Mesenchymal stem cell (in vitro differentiated cells and primary cell): ENCODE measurements at places on chromosomes 16 and 17.
A peak's percentile ranks its signal among the peaks of the same experiment; 100 is the strongest.

GRCh38 chr16:12449374-12449773 is 354.3 kb downstream of the CPPED1 start:
- H3K4me3 ChIP-seq, result no peak overlapping the region
- no peaks in the 10 kb centered on the region for H3K4me1 ChIP-seq
- no peaks in the 10 kb centered on the region for H3K27me3 ChIP-seq
- H3K36me3 ChIP-seq, result no peaks in the 10 kb centered on the region
- no peak overlapping the region for H3K27ac ChIP-seq

DNA sequence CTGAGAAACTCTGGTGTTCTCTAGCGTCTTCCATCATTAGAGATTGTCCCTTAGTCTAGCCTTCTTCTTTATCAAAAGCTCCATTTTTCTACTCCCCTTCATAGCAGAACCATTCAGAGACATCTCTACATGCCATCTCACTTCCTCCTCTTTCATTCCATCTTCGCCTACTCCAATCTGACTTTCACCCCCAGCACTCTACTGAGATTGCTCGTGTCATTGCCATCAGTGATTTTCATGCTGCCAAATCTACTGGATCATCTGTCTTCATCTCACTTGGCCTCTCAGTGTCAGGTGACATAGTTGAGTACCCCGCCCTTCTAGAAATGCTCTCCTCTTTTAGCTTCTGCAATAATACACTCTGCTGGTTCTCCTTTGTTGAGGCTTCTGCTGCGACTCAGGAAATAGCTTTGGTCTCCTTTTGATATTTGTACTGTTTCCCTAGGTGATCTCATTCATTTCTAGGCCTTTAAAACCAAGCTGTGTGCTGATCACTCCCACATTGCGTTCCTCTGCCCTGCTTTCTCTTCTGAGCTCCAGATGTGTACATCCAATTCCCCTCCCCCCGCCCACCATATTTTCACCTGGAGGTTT is 119.1 kb downstream of the FTO start:
- no peak for DNase-seq
- H3K4me3 ChIP-seq, result no peak overlapping the region
- H3K27ac ChIP-seq, result no peak overlapping the region
- H3K4me1 ChIP-seq, result peaks cover 5% of the 10 kb centered on the region
- H3K27me3 ChIP-seq, result no peaks in the 10 kb centered on the region

- no peak overlapping the region for H3K27ac ChIP-seq
- no peaks in the 10 kb centered on the region for H3K4me1 ChIP-seq
- H3K36me3 ChIP-seq, result no peaks in the 10 kb centered on the region
- no peak overlapping the region for H3K4me3 ChIP-seq
Measured at GRCh38 chr16:27305839-27306442, 7.8 kb upstream of the IL4R start.

- H3K36me3 ChIP-seq, result no peaks in the 10 kb centered on the region
- no peak overlapping the region for H3K4me3 ChIP-seq
- peak; percentile 59 for DNase-seq
- peak overlapping the region; percentile 85 for H3K27ac ChIP-seq
- peaks cover 62% of the 10 kb centered on the region for H3K4me1 ChIP-seq
Measured at GRCh38 chr17:27535178-27535928, 79.1 kb downstream of the KSR1 start.

DNA sequence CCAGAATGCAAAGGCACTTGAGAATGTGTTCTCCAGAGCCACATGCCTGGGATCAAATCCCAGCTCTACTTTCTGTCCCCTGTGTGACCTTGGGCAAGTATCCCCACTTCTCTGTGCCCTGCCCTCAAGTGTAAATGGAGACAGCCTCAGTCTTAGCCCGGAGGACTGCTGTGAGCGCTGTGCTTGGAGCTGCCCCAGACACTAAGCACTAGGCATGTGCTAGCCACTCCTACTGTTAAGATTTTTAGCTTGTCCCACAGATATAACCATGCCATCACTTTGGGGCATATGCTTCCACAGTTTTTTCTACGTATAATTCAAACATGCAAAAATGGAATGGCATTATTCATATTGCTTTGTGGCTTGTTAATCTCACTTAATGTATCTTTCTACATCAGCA is 29.4 kb downstream of the TMEM11 start:
- peaks cover 55% of the 10 kb centered on the region for H3K36me3 ChIP-seq
- H3K4me3 ChIP-seq, result no peak overlapping the region
- H3K27ac ChIP-seq, result no peak overlapping the region
- no peak for DNase-seq
- H3K27me3 ChIP-seq, result no peaks in the 10 kb centered on the region
